Ecto neural progenitor cell (in vitro differentiated cells): ENCODE measurements at places on chromosomes 1 and 21.
A peak's percentile ranks its signal among the peaks of the same experiment; 100 is the strongest.

DNA sequence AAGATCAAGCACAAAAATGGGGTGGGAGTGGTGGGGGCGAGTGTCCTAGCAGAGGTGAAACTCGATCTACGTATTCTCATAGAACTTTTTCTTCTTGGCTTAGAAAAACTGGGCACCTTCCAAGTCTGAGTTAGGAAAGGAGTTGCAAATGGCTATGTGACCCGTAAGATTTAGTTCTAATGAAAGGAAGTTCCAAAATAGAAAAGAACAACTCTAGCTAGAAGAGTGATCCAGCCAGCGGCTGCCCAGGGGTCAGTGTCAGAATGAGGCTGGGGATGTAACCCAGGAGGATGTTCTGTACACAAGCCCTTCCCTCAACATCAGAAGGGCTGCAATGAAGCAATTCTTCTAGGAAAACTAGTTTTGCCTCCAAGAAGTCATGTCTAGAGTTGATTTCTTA, 5.2 kb downstream of the MTARC1 start:
- peak; percentile 9 for DNase-seq

DNA sequence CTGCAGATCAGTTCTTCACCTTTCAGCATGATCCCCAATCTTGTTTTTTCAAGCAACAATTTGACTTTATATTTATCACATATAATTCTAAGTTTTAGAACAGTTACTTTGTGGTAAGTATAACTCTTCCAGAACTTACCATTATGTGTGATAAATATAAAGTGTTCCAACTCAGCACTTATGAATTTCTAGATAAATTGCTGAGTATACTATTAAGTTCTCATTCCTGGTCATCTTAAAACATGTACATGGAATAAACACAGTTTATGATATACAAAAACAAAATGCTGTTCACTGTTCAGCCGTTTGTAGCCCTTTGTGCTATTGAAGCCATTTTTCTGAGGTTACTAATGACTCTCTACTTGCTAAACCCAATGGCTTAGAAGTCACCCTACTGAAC, 5.1 kb upstream of the XPR1 start:
- no peak for DNase-seq

- DNase-seq, result no peak
These were observed 407.6 kb upstream of the DEPDC1 start for GRCh38 chr1:68904477-68904876.

GRCh38 chr1:184605941-184606340, 148.7 kb downstream of the EDEM3 start:
- no peak for DNase-seq

- DNase-seq, result no peak
These were observed 19.5 kb upstream of the TIPRL start for GRCh38 chr1:168159251-168159650.

GRCh38 chr1:5500541-5500940, 491.7 kb downstream of the NPHP4 start:
- no peak for DNase-seq

- DNase-seq, result no peak
These were observed 3.9 kb downstream of the PSMB2 start for GRCh38 chr1:35637401-35637809.

DNA sequence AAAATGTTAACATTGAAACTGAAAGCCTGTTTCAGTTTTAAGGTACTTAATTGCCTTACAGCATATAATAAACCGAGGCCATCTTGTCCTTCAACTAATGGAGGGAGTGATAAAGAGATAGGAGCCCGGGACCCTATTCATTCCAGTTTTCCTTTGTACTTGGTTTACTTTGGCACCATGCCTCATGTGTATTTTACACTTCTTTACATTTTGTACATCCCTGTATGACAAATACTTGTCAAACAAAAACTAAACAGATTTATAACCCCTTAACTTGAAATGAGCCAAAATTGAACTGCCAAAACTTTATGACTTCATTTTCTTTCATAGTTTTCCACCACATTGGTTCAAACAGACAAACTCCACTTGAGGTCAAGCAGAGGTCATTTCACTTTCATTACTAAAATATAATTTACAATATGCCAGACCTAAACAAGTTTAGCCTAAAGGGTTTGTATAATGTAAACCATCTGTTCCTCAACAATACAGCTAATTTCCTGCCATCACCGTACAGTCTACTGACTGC, 30.9 kb upstream of the UBE2U start:
- DNase-seq, result no peak

- no peak for DNase-seq
These were observed 4.9 kb downstream of the AADACL4 start for GRCh38 chr1:12648741-12649140.

GRCh38 chr1:234611847-234612351, 1.9 kb upstream of the IRF2BP2 start:
- peak; percentile 59 for DNase-seq

GRCh38 chr1:158324395-158324794, 6.9 kb downstream of the CD1B start:
- no peak for DNase-seq

- peak; percentile 56 for DNase-seq
These were observed 7.5 kb upstream of the FOXO6 start for GRCh38 chr1:41353744-41354143.

DNA sequence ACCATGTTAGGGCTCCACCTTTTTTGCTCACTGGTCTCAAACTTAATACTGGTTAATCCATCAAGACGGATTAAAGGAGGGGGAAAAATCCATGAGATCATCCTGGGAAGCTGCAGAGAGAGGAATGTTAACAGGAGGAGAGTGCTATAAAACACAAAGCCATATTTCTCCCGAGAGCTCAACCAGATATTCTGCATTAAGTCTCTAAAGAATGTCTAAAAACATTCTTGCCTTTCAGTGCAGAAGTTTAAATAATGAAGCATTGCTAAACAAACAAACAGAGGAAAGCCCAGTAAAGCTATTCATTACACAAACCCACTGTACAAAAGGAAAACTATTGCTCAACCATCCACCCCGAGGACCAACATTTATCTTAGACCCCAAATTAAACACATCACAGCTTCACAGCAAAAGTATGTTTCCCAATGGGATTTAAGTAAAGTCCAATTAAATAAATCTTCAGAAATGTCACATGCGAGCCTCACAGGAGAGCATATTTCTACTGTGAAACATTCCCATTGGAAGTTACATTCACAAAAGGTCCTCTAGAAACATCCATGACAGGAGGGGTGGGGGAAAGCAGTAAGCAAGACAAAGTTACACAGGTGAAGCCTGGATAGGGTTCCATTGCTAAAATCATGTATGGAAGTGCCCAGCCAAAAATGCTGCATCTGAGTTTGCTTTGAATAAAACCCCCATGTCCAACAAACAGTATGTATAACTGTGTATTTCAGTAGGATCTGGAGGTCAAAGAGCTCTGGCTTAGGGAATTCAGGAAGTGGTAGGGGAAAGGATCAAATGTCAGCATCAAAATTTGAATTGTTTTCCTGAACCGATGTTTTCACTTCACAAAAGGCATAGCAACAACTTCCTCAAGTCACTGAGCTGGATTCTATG, 23.3 kb downstream of the DUSP10 start:
- DNase-seq, result no peak

DNA sequence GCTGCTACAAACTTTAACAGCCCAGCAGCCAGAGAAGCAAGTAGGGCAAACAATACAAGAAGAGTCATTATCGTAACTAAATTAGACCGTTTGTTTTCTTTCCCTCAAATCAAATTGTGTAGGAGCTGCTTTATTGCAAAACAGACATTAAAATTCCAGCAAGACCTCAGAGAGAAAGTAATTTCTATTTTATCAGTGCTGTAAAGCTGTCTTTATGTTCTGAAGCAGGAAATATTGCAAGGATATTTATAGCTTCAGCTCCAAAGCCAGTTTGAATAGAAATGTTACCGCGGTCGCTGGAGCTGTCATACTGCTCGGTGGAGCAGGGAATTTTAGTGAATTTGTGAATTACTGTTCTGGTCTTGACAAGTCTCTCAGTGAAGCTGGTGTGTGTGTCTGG, 503.8 kb upstream of the PLXNA2 start:
- no peak for DNase-seq

- no peak for DNase-seq
These were observed 249.2 kb upstream of the KIAA0040 start for GRCh38 chr1:175441791-175442190.

DNA sequence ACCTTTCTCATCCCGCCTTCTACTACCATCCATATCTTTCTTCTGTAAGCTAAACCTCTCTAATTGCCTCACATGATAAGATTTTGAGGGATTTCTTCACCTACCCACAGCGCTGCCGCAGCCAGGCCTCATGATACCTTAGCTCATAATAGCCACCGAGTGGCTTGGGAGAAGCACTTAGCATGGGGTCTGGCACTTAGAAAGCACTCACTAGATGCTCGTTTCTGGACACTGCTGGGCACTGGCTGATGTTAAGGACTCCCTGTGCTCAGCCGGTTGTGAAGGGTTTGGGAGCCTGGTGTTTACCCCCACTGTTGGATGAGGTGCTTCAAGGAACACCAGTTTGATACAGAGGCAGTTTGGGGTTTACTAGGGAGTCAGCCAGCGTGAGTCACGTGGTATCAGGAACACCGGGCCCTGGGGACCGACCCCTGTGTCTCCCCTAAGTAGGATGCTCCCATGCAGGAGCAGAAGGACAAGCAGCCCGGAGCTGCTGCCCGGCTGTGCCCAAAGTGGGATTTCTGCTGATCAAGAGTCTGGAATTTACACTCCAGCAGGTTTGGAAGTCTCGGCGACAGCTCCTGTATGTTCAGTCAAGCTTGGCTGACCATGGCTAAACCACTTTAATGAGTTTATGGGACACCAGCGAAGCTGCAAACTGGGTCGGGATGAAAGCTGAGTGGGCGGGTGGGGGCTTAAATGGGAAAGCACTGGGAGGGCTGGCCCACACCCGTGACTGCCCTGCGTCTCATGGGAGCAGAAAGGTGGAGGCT, 63.3 kb downstream of the GALNT2 start:
- peak; percentile 61 for DNase-seq

DNA sequence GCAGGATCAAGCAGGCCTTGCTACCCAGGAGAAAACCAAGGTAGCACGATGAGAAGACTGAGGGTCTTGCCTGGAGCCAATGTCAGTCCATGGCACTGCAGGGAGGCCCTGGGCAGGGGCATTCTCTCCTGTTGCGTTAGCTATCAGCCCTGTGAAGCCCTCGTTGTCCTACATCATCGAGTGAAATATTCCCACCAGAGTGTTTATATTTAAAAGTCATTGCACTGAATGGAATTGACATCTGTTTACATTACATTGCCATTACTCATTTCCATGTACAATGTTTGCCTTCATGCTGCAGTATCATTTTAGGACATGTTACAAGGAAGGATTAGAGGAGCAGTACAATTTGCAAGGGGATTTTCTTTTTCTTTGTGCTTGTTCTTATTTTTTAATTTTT, 243.9 kb downstream of the KAZN start:
- DNase-seq, result no peak

DNA sequence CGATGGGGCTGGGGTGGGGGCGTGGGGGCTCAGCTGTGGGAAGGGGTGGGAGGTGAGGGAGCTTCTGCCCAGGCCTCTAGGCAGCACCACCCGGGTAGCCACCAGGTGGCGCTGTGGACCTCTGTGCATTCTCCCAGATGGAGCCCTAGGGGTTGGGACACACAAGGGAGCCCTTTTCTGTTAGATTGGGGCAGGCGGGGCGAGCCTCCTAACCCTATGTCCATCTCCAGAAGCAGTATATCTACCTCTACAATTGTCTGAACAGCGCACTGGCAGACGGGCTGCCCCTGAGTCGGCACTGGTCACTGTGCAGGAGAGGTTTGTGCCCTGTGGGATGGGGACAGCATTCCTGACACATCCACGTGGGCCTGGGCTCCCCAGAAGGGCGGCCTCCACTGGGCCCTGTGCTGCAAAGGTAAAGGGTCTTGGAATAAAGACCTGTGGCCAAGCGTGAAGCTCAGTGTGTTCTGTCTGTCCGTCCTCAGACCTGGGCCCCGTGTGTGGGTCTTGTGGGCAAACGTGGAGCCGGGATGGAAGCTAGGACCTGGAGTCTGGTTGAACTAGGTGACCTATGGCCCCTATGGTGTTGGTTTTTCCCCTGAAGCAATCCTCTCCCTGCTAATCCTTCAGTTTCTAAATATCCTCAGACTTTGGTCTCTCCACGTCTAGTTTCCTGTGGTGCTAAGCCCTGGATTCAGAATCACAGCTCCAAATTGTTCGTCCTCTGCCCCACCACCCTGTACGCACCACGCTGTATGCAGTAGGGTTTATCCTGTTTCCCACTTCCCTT, 4.4 kb upstream of the LGR6 start:
- DNase-seq, result peak; percentile 93
